Smooth muscle cell of bladder (primary cell): ENCODE measurements at places on chromosomes 11 and 22. TPM values are rescaled to one million over a fixed set of nuclear protein-coding genes. Genes with fewer than 3 reads are reported as not detected.

Gene CHRM1
- total RNA-seq = not detected in 2 replicates

Gene FDXACB1
- total RNA-seq = 1.3 and 1.8 TPM in 2 replicates

Gene SH3BP1
- total RNA-seq = 4.7 and 5.7 TPM in 2 replicates

Gene RAPSN
- total RNA-seq = 0.18 TPM in 1 of 2 replicates, not detected in the other

Gene SMC1B
- not detected in 2 replicates for total RNA-seq

Gene TBCEL
- 19.6 and 23.7 TPM in 2 replicates for total RNA-seq
